ENCODE measurements at places on chromosomes 5 and 9.

DNA sequence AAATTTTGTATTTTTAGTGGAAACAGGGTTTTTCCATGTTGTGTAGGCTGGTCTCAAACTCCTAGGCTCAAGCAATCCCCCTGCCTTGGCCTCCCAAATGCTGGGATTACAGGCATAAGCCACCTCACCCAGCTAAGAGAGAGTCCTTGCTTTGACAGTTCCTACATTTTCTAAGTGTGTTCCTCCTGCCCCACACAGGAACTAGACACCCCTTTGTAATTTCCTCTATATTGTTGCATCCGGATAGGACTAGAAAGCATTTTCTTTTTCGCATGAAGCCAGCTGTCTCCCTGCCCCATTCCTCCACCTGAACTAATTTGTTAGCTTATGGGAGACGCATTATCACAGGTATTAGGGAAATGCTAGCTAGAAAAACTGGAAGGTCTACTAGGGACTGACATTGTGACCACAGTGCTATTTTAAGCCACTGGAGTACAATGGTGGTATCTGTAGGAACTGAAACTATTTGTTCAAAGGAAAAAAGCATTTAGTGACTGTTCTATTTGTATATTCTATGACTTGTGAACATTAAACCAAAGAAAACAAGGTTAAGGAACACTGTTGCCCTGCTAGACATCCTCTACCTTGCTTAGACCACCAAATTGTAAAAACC is 214.1 kb downstream of the SMARCA2 start:
- DNase-seq, result no peak

DNA sequence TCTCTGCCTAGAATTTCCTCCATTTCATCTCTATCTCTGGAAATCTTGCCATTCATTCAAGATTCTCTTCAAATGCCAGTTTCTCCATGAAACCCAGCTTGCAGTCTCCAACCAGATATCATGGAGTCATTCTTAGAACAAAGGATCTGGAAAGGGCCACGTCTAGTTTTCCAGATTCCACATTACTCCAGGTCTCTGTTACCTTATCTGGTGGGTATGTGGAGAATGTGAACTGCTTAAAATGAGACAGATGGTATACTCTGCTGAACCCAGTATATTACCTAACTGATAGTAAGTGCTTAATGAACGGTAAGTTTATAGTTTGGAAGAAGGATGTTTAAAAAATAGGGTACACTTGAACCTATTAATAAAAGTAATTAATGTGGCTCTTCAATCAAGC is 52.3 kb upstream of the ZSWIM6 start:
- no peak for DNase-seq

- peak; percentile 91 for DNase-seq
Observed at GRCh38 chr5:143008809-143009521, 238.8 kb downstream of the ARHGAP26 start.

DNA sequence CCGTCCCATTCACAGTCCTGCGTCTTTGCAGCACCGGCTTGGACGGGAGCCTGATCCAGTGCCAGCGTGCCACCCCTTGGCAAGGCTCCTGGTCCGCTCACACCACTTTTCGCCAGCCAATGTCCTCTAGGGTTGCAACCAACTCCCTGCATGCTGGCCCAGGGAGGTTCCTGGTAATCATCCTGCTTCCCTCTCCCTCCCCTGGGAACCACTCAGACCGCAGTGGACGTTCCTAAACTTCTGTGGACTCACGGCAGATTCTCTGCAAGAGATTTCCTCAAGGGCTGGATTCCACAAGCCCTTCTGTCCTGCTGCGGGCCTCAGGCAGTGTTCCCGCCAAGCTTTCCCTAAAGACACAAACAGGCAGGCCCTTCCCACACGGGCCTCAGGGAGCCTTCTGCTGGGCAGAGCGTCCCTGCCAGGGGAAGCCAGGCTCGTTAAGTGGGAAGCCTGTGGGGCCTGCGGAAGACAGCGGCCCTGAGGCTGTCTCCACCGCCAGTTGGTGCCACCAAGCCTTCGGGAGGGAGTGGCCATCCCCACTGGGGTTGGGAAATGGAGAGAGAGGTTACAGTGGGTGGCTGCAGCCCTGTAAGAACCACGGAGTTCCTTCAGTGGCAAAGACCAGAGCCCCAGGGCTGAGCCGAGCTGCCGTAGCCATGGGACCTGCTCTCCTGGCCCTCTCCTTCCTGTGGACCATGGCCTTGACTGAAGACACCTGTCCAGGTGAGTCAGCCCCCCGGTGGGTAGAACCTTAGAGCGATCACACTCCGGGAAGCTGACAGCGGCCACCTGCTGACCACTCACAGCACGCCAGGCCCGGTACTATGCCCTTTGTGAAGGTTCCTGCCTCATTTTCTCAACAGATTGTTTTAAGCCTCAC is 16.4 kb upstream of the FCN2 start:
- DNase-seq, result no peak

DNA sequence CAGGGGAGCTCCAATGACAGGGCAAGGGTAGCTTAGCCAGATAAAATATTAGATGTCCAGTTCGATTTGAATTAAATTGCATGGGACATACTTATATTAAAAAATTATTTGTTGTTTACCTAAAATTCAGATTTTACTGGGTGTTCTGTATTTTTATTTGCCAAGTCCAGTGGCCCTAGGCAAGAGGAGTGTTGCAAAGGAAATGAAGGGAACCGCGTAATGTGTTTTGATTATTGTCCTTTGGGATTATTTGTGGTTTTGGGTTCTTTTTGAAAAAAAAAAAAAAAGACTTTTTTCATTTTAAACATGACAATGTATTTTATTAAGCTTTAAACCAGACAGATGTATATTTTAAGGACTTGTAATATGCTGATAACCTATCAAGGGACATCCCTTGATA is 179.3 kb downstream of the C9orf152 start:
- no peak for DNase-seq

DNA sequence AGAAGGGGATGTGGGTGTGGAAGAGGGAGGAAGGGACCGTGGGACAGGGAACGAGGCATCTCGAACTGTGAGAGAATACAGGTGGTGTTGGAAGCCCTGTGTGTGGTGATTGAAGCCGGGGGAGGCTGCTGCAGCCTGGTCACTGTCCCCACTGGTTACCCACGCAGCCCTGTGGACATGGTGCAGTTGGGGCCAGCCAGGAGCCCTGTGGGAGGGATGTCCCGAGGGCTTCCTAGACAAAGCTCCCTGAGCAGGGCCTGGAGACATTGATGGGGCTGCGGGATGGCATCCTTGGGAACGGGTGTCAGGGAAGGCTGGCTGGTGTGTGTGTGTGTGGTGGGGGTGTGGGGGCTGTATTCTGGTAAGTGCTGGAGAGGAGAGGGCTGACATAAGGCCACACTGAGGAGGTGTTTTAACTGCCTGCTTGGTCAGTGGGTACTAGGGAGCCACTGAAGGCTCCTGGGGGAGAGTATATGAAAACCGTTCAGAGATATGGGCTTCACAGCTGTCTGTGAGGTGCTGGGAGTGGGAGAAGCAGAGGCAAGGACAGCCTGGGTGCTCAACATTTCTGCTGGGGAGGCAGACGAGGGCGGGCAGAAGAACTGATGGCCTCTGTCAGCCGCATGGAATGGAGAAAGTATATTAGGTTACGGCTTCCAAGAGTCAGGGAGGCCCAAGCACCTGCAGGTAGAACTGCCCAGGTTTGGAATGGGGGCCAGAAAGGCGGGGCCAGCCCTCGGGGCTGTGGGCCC is 20.0 kb downstream of the WNK2 start:
- DNase-seq, result no peak

- DNase-seq, result no peak
Observed at GRCh38 chr5:77157732-77158532, 52.5 kb upstream of the PDE8B start.

DNA sequence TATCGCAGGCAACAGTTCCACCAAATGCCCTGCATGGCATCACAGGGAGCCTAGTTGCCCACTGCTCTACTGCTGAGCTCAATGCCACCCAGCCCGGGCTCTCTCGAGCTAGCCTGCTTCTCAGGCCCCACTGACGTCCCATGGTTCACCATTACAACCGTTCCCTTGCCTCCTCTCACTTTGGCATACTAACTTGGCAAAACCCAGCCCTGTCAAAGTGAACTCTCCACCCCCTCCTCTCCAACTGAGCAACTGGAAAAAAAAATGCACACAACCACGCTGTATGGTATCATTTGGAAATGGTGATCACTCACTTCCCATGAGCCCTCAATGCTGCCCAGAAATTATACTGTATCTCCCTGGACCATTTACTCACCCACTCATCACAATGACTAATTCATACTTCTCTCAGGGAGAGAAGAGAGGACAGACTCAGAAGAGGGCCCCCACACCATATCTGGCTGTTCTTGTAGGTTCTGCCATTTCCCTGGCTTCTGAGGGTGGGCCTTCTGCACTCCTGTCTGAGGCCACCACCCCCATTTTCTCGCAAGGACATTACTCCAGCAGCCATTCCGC is 51.4 kb upstream of the RARS1 start:
- no peak for DNase-seq

- DNase-seq, result no peak
Observed at GRCh38 chr5:178240766-178241165, 8.2 kb upstream of the PHYKPL start.

DNA sequence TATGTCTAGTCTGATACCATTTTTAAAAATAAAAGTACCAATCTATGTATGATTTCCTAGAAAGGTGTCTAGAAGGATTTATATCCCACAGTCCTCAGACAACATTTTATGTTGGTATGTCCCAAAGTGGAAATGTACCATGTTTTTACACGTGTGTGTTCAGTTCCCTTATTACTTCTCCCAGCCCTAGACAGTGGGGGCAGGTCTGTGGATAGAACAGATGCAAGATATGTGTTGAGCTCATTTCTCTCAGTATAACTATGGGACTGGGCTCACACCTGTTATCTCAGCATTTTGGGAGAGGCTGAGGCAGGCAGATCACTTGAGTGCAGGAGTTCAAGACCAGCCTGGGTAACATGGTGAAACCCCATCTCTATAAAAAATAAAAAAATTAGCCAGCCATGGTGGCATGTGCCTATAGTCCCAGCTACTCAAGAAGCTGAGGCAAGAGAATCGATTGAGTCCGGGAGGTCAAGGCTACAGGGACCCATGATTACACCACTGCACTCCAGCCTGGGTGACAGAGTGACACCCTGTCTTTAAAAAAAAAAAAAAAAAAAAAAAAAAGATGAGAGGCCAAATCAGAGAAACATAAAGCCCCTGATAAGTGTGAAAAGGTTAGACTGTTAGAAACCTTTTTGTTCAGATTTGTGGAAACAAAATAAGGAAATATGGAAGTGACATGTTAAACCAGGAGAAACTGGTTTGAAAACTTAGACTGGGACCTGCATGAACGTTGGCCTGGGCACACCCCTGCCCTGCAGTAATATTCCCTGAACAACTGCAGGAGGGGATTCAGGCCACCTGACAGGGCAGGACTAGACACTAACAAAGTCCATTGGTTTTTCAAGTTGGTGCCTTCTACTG is 7.4 kb upstream of the SLC2A8 start:
- no peak for DNase-seq

- no peak for DNase-seq
Observed at GRCh38 chr9:80784647-80785046, 904.7 kb downstream of the TLE1 start.

DNA sequence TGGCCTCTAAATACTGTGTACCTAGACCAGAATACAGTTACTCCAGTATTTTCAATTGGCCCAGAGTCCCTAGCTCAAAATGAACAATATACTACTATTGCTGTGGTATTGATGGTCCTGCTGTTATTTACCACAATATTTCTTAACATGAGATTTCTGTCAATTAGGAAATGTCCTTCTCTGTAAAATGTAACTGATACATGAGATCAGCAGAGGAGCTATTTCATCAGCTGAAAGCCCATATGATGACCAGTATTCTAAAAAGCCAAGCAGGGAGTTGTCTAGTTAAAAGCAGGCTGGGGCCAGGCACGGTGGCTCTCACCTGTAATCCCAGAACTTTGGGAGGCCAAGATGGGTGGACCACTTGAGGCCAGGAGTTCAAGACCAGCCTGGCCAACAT is 187.7 kb upstream of the PTGER4 start:
- DNase-seq, result no peak

DNA sequence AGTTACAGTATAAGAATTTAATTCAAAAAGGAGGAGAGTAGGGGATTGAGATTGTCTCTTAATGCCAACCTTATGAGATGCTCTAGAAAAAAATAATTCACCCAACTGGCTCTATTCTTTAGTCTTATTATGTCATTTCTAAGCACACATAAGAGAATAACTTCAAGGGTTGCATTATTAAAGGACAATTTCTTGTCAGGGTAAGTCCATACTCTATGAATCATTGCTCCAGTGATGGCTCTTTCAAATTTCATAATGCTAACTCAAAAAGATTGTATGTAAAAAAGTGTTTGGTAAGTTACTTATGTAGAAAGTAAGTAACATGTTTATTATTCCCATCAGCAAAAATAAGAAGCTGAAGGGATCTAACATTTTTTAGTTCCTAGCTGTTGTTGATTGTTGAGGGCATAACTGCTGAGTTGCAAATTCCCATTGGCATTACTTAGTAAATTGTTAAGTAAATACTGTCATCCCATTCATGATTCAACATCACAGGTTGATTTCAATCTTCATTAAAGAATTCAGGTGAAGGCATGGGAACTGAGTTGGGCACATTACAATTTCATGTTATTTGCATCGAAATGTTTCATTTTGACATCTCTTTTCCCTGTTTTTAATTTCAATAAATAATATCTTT is 28.6 kb downstream of the ALDH1A1 start:
- no peak for DNase-seq

DNA sequence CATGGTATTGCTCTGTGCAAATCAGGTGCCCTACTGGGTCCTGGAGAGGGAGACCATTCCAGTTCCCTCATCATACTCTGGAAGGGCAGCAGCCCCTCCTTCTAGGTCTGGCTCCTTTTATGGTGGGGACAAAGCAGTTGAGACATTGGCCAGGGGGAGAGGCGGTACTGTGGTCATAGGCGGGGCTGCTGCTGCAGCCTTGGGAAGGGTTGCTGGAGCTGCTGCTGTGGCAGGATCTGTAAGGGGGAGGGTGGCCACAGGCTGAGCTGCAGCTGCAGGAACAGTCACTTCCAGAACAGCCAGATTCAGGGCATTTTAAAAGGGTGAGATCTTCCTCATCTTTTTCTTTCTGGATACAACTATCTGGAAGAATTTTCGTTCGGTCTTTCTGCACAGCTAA is 233.0 kb upstream of the SGCD start:
- no peak for DNase-seq

- no peak for DNase-seq
Observed at GRCh38 chr9:111985315-111985714, 88.7 kb downstream of the UGCG start.

- no peak for DNase-seq
Observed at GRCh38 chr9:4211806-4212205, 88.1 kb downstream of the GLIS3 start.

- DNase-seq, result no peak
Observed at GRCh38 chr5:2556375-2556966, 195.0 kb downstream of the IRX2 start.

DNA sequence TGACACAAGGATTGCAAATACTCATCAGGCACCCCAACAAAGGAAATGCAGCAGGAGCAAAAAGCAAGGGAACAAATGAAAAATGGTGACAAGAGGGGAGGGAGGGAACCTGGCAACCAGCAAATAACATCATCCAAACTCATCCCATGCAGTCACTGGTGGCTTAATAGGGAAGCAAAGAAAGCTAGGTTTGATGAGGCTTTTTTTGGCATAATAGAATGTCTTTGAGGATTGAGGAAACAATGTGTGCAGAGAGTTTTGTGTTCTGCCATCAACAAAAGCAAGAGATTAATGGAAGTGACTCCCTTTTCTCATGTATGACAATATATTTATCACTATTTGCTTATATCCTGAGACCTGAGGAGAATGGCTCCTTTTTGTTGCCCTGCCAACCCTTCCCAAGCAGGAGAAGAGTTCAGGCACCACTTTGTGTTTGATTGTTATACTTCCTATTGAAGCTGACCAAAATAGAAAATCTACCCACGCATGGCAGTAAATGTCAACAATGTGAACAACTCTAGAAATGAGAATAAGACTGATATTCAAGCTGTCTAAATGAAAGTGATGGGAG is 375.7 kb downstream of the CAAP1 start:
- DNase-seq, result no peak
